ENCODE measurements at places on chromosomes 4 and X. TPM values are rescaled to one million over a fixed set of nuclear protein-coding genes. Genes with fewer than 3 reads are reported as not detected.

Gene PDGFC
- total RNA-seq, result 0.97 TPM

Gene SLC9A7
- 3.9 TPM for total RNA-seq

Gene FAT4
- 31.2 TPM for total RNA-seq

Gene AFAP1
- 28.8 TPM for total RNA-seq

Gene HPSE
- 0.81 TPM for total RNA-seq

Gene GC
- not detected for total RNA-seq

Gene DRP2
- 0.06 TPM for total RNA-seq

Gene NLGN4X
- total RNA-seq, result under 0.01 TPM

Data from bladder microvascular endothelial cell (primary cell).